Esophagus muscularis mucosa (tissue), 4 donors: ENCODE measurements at places on chromosomes 3 and 15. TPM values are rescaled to one million over a fixed set of nuclear protein-coding genes. Genes with fewer than 3 reads are reported as not detected.

DNA sequence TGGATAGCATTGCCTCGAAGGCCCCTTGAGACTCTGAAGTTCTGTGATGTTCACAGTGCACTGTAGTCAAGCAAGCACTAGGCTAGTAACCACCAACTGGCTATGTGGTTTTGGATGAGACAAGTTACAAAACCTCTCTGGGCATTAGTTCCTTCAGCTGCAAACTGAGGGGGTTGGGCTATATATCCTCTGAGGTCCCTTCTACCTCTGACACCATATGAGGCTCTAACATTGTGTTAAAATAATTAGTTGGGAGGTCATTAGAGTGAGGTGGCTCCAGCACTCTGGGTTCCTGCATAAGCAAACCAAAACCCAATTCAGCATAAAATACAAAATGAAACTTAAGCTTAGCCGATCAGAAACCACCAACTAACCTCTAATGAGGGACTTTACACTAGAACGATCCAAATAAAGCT lies 209.5 kb upstream of the LRRN1 start:
- DNase-seq: no peak

DNA sequence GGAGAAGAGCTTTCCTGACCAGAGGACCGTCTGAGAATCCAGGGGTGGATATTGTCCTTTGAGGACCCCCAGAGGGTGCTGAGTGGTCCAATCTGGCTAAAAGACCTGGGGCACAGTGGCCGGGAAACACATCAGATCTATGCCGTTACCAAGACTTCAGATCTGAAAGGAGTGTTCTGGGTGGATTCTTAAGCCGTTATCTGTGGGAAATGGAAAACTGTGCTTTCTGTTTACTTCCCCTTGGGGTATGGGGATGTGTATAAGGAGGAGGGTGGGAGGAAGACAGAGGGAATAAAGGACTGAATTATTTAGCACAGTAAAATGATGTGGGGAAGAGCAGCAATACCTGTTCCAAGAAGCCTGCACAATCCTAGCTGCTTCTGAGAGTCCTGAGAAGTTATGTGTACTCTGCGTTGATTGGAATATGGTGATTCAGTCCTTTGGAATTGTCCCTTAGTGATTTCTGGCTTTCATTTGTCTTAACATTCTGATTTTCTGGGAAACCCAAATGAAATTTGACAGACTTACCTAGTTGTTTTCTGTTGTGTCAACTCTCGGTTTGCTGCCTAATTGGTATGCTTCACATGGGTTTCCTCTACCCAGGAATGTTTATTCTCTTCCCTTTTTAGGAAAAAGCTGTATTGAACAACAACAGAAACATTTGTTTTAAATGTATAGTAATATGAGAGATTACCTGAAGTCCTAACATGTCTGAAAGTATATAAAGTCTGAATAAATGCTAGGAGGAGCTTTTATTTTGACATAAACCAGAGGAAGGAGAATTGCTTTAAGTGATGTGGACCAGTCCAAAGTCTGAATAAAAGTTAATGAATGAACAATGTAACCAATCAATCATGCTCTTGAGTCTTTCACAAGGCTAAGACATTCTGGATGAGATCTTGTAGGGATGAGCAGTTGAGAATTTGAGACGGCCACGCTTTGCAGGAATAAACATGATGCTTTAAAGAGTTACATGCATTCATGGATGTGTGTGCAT lies 427.1 kb upstream of the C2CD4B start:
- no peak for DNase-seq

- DNase-seq: no peak
Observed at GRCh38 chr15:86830304-86830703, 750.6 kb downstream of the AGBL1 start.

GRCh38 chr3:184767377-184767776 lies 44.6 kb upstream of the VPS8 start:
- no peak for DNase-seq

- no peak for DNase-seq
Observed at GRCh38 chr3:73401616-73402279, 223.0 kb downstream of the PDZRN3 start.

GRCh38 chr3:39668420-39668819 lies 141.0 kb upstream of the MYRIP start:
- DNase-seq: no peak

DNA sequence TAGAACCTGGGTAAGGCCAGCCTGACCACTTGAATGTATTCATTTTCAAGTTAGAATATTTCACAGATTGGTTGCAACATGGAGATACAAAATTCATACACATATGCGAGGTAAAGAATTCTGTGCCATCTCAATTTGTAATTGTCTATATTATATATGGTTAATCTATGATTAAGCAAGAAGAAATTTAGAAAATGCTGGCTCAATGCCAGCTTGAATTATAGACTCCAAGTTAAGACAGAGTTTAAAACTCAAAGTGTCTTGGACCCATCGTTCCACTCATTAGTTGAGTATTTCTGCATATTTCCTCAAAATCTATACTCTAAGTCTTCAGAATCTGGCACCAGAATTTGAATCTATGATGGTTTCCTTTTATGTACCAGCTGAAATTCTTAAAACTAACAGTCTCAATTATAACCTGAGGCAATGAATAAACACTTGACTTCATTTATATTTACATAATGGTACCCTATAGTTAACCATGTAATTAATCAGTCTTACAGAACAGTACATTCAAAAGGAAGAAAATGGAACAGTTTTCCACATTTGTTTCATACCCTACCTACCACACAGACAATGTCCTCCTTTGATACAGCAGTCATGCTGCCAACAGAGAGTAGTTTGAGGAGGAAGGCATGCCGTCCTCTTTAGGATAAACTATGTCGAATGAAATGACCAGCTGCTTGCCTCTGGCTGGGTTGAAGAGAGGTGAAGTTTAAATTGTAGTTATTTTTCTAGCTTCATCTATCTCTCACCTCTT lies 95.7 kb downstream of the CD47 start:
- no peak for DNase-seq

DNA sequence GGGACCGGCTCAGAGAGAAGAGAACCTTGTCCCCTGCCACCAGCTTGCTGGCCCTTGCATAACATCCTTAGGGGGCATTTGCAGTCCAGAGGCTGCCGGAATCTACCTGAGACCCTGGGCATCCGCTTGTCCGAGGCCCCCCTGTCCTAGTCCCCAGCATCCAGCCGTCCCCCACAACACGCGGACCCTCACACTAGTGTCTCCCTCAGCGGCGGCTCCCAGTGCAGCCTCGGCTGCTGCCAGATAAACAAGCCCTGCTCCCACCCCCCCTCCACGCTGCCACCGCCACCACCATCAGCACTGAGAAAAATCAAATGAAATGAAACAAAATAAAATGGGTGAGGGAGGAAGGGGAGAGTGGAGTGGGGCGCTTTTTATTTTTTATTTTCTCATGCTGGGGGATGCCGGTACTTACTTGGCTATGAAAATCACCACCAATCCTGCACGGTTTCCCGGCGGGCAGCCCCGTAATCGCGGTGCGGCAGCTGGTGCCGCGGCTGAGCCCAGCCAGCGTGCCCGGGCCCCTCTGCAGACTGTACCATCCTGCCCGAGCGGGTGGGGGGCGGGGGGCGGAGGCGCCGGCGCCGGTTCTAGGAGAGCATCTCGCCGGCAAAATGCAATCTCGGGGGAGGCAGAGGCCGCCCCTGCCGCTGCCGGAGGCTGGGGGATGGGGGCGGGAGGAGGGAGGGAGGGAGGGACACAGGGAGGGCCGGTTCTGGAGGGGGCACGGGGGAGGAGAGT lies at the start of gene ATP2B2:
Gene ATP2B2, minus strand, starts transcription at position 537 of the 741 bp plus-strand sequence. CDS start 56,043 bp downstream, outside the sequence.
- DNase-seq: no peak

GRCh38 chr3:173743111-173743510 lies 345.6 kb downstream of the NLGN1 start:
- no peak for DNase-seq

DNA sequence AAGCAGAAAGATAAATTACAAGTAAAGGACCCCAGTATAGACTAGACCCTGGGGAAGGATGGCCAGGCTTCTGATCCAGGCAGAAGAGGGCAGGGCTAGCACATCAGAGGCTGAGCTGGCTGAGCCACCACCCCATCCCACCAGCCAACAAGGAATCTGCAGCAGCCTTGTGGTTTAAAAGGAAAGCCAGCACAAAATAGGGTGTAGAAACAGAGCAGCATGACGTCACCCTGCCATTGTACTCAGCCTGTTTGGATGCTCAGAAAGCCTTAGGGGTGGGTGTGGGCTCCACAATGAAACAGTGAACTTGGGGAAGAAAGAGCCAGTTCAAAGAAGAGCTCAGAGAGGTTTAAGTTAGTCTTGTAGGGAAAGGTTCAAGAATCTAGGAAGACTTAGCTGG lies 28.2 kb downstream of the DUOX1 start:
- DNase-seq: no peak

DNA sequence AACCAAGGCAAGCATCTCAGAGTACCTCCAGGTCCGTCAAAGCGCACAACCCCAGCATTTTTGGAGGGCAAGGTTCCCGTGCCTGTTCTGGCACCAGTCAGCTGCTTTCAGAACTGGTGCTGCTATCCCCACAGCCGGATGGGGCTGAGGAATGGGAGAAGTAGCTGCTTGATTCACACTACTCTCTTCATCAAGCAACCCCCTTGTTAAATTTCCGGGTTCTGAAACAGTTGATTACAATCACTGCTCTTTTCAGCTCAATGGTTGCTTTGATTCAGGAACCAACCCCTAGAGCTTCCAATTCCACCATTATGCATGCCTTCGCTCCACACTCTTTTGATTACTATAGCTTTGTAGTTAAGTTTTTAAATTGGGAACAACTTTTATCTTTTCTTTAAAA lies 12.3 kb upstream of the UBA7 start:
- no peak for DNase-seq

- no peak for DNase-seq
Observed at GRCh38 chr15:77985031-77985930, 92.2 kb downstream of the TBC1D2B start.

DNA sequence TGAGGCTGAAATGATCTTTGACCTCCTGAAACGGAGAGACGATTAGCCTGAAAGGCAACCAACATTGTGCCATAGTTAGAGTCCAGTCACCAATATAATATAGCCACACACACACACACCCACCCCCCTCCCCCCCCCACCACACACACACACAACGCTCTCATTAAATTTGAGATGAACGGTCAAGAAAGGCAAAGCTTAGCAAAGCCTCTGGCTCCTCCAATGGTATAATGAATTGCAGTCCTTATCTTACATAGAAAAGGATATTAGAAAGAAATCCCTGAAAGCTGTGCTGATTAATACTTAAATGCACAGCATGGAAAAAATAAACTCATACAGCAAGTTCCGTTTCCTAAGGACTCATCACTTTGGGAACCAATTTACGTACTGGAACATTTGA lies 876 bp upstream of the ZNF385D start:
- DNase-seq: no peak

GRCh38 chr3:188689101-188689574 lies 482.6 kb upstream of the TPRG1 start:
- DNase-seq: no peak

- no peak for DNase-seq
Observed at GRCh38 chr3:158434412-158435038, 136.5 kb upstream of the MLF1 start.

GRCh38 chr3:114435386-114436115 lies 141.7 kb downstream of the TIGIT start:
- no peak for DNase-seq

DNA sequence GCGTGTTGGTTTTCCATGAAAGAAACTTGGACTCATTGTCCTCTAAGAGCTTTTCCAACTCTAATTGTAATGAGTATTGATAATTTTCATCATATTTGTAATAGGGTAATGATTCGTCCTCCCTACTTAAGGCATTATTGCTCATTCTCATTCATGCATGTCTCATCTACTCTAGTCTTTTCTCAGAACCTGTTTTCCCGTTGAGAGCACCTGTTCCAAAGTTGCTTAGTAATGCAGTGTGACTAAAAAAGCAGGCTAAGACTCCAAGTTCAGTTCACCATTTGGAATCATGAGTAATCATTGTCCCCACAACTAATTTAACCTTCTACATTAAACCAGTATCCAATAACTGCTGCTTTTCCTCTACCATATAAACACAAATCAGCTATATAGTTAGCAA lies 84.0 kb downstream of the FILIP1L start:
- no peak for DNase-seq

DNA sequence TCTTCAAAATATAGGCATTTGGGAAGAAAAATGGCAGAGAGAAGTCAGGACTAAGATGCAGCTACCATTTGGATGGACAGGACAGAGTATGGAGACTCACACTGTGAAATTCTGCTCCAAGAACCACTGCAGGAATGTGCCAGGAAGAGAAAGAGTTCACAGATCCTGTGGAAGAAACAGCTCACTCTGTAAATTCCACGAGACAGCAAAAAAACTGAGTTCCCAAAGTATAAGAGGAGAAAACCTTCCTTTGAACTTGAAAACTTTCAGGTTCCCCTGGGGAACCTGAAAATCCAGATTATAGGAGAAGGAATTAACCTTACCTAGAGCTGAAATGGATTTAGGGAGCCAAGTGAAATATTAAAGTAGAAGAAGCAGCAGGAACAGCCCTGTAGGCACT lies 137.1 kb downstream of the PLCH1 start:
- DNase-seq: no peak

DNA sequence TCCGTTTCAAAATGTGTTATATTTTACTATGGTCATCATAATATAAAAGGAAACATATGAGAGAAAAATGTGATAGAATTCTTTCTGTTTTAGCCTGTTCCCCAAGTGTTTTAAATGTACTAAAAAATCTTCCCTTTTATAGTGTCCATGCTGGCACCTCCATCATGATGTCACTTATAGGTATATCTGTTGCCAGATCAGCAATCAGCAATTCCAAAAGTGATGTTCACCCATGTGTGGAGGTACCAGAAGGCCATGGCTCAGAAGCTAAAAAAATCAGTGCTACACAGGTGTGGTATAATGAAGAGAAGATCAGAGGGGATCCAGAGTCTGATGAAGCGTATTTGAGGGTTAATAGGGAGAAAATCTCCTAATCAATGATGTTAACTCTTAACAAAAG lies 1.1 kb upstream of the GPR15 start:
- DNase-seq: no peak

GRCh38 chr15:84598993-84599392 lies 1.8 kb upstream of the ZSCAN2 start:
- no peak for DNase-seq

GRCh38 chr3:23114432-23114831 lies 88.7 kb upstream of the UBE2E2 start:
- no peak for DNase-seq

- no peak for DNase-seq
Observed at GRCh38 chr3:57100046-57100695, 39.7 kb downstream of the SPATA12 start.

- DNase-seq: no peak
Observed at GRCh38 chr3:53800041-53800906, 45.9 kb downstream of the CHDH start.

The PPP1R14D gene
- not detected for total RNA-seq

The MELTF gene
- 4.8 TPM for total RNA-seq

The CD96 gene
- 1.5 TPM for total RNA-seq

The NR2E3 gene
- not detected for total RNA-seq

The TIGIT gene
- total RNA-seq: 0.33 TPM

The BRK1 gene
- total RNA-seq: 107 TPM

The SLC6A20 gene
- 0.19 TPM for total RNA-seq

The MYL3 gene
- total RNA-seq: 9.5 TPM

The POTEB gene
- not detected for total RNA-seq

The SLC9A9 gene
- 14.2 TPM for total RNA-seq

The FMN1 gene
- 4.8 TPM for total RNA-seq
